ENCODE measurements at places on chromosomes 5 and 9. TPM values are rescaled to one million over a fixed set of nuclear protein-coding genes. Genes with fewer than 3 reads are reported as not detected.

- no peak for DNase-seq
Observed at GRCh38 chr9:100474082-100474923, 1.4 kb downstream of the TMEFF1 start.

DNA sequence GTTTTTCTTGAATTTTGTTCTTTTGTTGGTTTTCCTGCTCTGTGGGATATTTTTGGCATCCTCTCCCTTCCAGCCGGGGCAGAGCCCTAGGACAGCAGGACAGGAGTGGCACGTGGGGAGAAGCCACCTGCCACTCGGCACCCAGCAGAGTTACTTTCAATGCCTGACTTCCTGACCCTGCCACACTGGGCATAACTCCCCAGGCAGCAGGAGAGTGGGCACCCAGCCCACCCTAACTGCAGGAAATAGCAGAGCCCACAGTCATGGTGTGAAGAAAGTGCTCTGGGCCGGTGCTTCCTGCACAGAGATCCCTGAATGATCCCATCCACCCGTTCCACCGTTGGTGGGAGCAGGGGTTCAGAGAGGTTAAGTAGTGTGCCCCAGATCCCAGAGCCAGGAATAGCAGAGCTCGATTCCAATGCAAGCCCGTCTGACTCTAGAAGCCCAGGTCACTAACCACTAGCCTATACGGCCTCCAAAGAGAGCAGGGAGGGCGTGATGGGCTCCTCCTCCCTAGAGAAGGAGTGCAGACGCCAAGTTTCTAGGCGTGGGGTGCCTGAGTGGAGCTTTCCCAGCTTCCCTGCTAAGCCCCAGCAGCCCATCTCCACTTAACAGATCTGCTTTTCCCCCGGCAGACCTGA is 8.1 kb upstream of the NUP214 start:
- no peak for DNase-seq

ANKRD20A1 gene
- total RNA-seq: 12.3 TPM

TTC23L gene
- total RNA-seq: not detected

CFAP157 gene
- not detected for total RNA-seq

TAF11L3 gene
- not detected for total RNA-seq

- peak; percentile 20 for DNase-seq
Observed at GRCh38 chr9:36560771-36561170, 11.9 kb upstream of the MELK start.

GRCh38 chr5:149060325-149060724 is 2.5 kb downstream of the SH3TC2 start:
- DNase-seq: peak; percentile 67

All from HT1080 (cell line).